ENCODE measurements at places on chromosomes 4 and X. TPM values are rescaled to one million over a fixed set of nuclear protein-coding genes. Genes with fewer than 3 reads are reported as not detected.

PAGE4 gene
- total RNA-seq, result not detected

DNA sequence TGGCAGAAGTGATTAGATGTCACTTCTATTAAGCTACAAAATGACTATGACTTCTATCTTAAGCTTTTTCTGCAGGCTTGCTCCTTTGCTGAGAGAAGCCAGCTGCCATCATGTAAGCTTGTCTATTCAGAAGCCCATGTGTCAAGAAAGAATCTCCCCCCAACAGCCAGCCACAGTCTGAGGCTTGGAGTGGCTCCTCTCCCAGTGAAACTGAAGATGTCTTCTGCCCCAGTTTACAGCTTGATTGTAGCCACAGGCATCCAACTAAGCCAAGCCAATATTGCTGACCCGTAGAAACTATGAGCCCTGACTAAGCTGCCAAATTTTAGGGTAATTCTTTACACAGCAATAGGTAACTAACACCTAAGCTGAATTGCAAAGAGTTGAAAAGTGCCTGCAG lies 26.7 kb upstream of the SLC10A7 start:
- no peak for DNase-seq

- no peak for DNase-seq
Measured at GRCh38 chrX:28391528-28391927, 195.7 kb upstream of the IL1RAPL1 start.

DNA sequence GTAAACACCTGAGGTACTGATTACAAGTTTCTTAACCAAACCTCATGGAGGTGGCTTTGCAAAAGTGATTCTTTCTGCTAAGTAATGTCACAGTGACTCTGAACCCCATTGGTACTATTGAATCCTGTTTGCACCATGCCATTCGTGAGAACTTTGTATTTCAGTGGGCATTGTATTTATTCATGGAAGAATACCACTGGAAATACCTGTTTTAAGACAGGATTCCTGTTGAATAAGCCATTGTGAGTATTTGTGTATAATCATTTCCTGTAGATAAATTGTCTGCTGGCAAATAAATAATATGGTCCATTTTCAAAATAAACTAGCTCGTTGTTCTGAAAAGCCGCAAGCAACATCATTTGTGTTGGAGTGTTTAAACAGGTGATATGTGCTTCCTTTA lies 136.4 kb upstream of the GUCY1A1 start:
- DNase-seq, result no peak

Data from upper lobe of right lung (tissue), 1 donor.